T-helper 22 cell (primary cell): ENCODE measurements at places on chromosomes 3 and 15.

DNA sequence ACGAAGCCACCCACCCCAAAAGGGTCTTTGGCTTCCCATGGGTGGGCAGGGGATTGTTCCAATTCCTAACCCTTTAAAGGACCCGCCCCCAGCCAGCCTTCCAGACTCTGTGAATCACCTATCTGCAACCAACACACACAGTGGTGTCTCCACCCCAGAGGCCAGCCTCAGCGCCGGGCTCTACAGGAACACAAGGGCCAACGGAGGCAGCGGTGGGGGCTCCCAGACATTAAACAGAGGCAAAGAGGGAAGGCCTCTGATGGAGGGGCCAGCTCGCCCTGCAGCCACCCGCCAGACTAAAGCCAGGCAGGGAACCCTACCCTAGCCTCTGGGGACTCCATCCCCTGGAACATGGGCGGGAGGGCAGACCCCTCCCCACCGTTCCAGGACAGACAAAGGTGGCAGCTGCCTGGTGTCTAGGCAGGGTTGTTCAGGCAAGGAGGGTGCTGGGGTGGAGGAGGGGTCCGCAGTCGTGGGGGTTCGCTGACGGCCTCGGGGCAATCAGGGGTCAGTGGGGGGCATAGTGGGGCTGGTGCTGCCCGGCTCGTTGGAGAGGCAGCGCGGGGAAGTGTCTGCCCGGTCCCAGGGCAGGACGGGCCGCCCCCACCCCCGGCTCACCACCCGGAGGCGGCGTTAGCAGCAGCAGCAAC lies 448 bp downstream of the SHISA5 start:
- no peak for DNase-seq

- DNase-seq = no peak
Measured at GRCh38 chr15:77807115-77807514, 174.4 kb upstream of the LINGO1 start.

GRCh38 chr3:146640955-146641867 lies 36.1 kb upstream of the PLSCR5 start:
- DNase-seq = no peak

DNA sequence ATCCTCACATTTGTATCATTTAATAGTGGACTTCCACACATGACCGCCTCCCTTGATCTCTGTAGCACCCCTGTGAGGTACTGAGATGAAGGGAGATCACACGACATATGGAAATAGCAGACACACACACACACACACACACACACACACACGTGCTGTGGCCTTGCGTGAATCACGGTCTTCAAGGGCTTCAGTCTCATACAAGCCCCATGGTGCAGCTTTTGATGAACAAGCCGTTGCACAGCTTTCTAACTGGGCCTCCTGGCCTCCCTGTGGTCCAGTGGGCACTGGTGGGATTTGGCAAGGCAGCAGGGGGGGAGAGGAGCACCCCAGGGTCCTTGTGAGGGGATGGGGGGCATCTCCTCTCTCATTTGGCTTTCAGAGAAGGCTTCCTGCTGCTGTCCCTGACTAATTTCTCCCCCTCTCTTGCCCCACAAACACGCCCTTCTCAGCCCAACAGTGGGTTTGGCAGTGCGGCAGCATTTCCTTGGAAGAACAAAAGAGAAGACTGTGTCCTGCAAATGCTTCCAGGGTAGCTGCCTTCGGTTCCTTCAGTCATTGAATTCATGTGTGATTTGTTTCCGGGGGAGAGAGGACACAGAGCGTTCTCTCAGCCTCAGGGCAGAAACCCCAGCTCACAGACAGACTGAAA lies 98.7 kb downstream of the SMAD6 start:
- no peak for DNase-seq

GRCh38 chr15:92885224-92886041 lies 14.7 kb upstream of the CHD2 start:
- no peak for DNase-seq

GRCh38 chr3:1017870-1018269 lies 75.0 kb upstream of the CNTN6 start:
- no peak for DNase-seq

DNA sequence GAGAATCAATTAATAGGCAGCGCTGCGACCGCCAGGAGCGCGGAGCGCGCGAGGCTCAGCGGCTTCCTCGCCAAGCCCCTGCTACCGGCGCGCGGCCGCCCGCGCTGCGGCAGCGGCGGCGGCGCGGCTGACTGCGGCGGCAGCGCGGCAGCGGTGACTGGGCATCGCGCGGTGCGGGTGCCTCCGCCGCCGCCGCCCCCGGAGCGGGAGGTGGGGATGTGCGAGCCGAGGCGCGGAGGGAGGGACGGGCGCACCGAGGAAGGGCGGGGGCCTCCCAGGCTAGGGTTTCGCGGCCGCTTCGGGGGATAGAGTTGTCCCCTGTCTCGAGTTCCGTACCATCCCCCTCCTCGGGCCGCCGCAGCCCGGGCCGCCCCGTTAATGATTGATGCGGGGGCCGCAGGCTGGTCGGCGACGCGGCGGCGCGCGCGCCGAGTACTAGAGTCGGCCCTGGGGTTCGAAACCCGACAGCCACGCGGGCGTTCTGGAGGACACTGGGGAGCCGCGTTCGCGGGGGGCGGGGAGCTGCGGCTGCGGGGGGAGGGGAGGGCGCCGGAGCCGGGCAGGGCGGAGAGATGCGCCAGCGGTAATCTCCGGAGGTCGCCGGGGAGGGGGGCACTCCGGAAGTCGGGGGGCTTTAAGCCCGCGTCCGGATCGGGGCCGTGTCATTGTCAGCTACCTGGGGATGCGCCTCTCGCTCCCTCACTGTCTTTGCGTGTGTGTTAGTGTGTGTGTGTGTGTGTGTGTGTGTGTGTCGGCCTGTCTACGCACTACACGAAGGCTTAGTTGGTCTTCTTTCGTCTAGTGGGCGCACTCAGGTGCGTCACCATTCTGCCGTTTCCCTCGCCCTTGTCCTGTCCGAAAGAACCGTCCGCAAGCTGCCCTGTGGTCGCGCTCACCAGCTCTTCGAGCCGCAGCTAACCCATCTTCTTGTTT lies at the start of gene PAQR9:
Gene PAQR9, minus strand, starts transcription at position 159 of the 933 bp plus-strand sequence. CDS start 338 bp downstream, outside the sequence.
- no peak for DNase-seq

DNA sequence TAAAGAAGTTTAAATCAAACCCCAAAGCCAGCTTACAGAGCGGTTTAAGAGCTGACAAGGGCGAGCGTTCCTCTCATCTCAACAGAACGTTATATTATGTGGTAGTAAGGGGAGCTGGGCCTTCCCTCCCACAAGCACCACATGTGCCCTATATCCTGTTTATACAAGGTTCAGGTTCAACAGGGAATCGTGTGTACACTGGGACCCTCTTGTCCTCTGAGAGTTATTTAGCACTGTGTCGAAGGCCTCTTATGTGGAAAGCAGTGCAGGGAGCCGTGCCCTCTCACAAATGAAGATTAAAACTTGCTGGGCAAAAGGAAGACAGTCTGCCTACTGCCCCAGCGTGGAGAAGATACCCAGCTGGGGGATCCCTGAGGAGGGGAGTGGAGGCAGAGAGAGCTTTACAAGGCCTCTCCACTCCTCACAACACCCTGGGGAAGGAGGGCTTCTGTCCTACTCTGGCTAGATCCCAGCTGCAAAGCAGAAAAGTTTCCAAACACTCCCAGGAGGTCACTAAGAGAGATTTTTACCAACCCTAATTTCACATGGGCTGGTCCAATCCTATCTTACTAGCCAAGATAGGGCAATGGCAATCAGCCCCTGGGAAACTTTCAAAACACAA lies 2.9 kb downstream of the TLE3 start:
- no peak for DNase-seq
